Left lobe of liver (tissue), 2 donors: ENCODE measurements at places on chromosomes 11 and 22.

DNA sequence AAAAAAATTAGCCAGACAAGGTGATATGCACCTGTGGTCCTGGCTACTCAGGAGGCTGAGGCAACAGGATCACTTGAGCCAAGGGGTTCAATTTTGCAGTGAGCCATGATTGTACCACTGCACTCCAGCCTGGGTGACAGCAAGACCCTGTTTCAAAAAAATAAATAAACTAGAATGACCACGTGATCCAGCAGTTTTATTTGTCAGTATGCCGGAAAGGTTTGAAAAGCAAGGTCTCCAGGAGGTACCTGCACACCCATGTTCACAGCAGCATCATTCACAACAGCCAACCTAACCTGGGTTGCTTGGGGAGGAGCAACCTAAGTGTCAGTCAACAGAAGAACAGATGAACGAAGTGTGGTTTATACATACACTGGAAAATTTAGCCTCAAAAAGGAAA is 78.7 kb upstream of the SEPTIN5 start:
- DNase-seq: peak; percentile 6

DNA sequence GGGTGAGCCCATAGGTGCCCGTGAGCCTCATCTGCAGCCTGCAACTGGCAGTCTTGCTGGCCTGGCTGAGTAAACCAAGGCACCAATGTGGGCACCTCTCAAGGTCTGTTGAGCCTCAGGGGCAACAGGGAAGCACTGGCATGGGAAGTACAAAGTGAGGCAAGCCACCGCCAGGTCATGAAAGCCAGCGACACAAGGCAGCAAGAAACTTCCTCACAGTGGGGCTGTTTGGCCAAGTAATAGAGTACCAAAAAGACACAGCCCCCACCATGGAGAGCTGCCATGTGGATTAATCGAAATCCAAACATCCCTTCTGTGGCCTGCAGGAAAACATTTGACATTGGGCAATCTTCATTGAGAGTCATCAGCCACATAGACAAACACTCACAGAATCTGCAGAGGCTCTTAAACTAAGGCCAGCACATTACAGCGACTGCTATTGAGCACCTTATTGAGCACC is 43.6 kb upstream of the FIBIN start:
- DNase-seq: peak; percentile 70

DNA sequence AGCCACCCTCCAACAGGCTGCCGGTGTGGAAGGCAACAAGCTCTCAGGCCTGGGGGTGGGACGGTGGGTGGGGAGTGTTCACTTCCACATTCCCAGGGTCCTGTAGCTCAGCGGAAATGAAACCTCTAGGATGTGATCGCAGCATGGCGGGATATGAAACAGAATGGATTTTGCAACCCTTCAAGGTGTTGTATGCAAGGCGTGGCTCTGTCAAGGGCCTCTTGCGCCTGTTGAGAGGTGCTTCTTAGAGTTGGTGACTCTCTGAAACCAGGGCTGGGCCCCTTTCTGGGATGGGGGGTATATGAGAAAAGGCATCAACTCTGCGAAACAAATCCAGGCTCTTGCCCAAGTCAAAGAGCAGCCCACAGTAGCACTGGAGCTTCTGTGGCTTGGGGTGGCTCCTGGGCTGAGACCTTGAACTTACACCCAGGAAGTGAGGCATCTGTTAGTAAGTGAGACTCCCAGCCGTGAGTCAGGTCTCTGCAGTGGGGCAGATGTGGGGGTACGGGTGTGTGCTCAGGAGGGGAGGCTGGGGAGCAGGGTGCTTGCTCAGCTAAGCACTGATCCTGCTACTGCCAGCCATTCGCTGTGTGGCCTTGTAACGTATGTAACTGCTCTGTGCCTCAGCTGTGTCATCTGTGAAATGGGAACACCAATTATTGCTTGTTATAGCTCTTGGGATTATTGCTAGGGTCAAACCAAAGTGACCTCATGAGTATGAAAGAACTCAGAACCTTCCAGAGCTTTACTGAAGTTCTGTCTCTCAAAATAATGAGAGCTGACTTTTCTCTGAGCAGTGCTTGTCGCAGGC is 28.3 kb downstream of the NECTIN1 start:
- DNase-seq: no peak

GRCh38 chr11:72711141-72711540 is 36.9 kb upstream of the PDE2A start:
- DNase-seq: no peak

- no peak for DNase-seq
Observed at GRCh38 chr11:4071914-4072313, 22.7 kb upstream of the RRM1 start.

DNA sequence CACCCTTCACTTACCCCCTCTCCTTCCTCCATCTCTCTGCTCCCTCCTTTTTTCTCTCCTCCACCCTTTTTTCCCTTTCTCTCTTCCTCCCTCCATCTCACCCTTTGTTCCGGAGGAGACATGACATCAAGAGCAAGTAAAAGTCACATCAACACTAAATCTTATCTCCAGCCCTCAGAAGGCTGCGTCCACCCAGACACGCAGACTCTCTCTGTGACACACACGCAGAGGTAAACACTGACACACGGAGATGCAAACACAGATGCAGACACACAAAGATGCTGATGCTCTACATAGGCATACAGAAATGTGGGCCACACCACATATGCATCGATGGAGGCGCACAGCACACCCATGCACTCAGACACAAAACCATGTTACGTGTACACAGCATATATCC is 27.0 kb downstream of the NRXN2 start:
- DNase-seq: no peak

GRCh38 chr11:128164080-128164741 is 423.1 kb downstream of the ETS1 start:
- no peak for DNase-seq

GRCh38 chr11:72439455-72439854 is 5.1 kb upstream of the CLPB start:
- no peak for DNase-seq

- DNase-seq: peak; percentile 37
Observed at GRCh38 chr11:15577519-15577918, 462.8 kb downstream of the INSC start.

GRCh38 chr11:64367931-64368672 is 9.1 kb downstream of the RPS6KA4 start:
- DNase-seq: no peak

- DNase-seq: no peak
Observed at GRCh38 chr11:113134626-113135025, 173.4 kb downstream of the NCAM1 start.
